ENCODE measurements at places on chromosomes 2 and 18. TPM values are rescaled to one million over a fixed set of nuclear protein-coding genes. Genes with fewer than 3 reads are reported as not detected.
A peak's percentile ranks its signal among the peaks of the same experiment; 100 is the strongest.

MC5R gene
- not detected for total RNA-seq

CXCR1 gene
- total RNA-seq = not detected

TOGARAM2 gene
- total RNA-seq = not detected

CD28 gene
- total RNA-seq = not detected

LYG2 gene
- not detected for total RNA-seq

CEBPZOS gene
- 25.6 TPM for total RNA-seq

STK17B gene
- 21.5 TPM for total RNA-seq

CTAGE1 gene
- total RNA-seq = not detected

SNED1 gene
- 4.2 TPM for total RNA-seq

RAPGEF4 gene
- total RNA-seq = 1.2 TPM

ASB3 gene
- 22.4 TPM for total RNA-seq

HRH4 gene
- not detected for total RNA-seq

ACMSD gene
- total RNA-seq = 3.3 TPM

GRCh38 chr2:199552141-199552540 is 94.4 kb upstream of the SATB2 start:
- no peak for DNase-seq

- DNase-seq = no peak
Observed at GRCh38 chr2:2061091-2061696, 269.9 kb downstream of the MYT1L start.

DNA sequence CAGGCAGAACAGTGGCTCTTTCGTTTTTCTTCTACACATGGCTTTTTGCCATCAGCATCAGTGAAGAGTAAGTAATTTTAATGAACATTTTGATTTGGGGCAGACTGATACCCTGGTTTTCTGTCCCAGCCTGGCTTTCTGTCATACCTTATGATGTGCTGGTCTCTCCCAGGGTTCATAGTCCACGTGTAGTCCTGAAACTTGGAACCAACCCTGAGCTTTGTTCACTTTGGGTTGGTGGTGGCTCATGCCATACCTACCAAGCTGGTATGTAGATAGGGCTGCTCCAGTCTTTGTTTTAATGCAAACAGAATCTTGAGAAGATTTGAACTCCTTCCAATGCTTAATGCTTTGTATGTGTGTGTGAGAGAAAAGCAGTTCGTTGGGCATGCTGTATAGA is 4.9 kb downstream of the COPS7B start:
- no peak for DNase-seq

GRCh38 chr2:121598087-121598486 is 51.2 kb downstream of the CLASP1 start:
- DNase-seq = no peak

DNA sequence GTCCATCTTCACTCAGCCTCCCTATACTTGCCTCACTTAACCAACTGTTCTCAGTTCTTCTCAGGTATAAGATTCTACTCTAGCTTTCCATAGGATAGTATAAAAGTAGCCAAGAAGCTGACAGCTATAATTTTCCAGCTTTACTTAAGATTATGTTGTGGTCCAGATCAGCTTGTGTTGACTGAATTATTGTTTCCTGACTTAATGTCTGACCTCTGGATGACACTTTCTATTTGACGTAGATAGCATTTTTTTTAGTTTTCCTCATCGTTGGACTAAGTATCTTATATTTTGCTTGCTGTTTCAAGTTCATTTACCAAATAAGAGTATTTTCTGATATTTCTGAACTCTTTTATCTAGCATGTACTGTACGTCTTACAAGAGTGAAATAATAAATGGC is 1272.5 kb upstream of the CDH2 start:
- DNase-seq = no peak

- peak; percentile 9 for DNase-seq
Observed at GRCh38 chr2:216149741-216150140, 40.6 kb downstream of the XRCC5 start.

DNA sequence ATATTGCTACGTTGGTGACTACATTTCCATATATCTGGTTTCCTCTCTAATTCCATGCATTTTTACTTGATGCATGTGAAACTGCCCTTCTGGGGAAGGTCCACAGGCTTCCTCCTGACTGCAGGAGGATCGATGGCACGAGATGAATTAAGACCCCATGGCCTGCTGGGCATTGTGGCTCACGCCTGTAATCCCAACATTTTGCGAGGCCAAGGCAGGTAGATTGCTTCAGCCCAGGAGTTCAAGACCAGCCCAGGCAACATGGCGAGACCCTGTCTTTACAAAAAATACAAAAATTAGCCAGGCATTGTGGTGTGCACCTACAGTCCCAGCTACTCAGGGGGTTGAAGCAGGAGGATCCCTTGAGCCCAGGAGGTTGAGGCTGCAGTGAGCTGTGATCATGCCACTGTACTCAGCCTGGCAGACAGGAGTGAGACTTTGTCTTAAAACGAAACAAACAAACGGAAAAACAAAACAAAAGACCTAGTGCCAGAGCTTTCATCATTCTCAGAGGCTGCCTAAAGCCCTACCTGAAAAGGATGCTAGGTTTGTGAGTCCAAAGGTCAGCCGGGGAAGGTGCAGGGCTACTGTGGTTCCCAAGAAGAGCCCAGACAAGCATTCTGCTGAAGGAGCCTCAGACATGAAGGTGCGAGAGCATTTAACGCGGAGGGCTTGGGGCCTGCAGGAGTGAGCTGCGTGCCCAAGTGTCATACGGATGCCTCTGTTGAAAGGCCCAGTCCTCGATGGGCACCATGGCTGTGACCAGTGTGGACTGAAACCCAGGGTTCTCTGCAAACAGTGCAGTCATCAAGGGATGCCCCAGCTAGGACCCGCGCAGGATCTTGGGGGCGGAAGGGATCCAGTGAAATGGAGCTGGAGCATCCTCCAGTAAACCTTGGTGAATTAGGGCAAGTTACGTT is 21.6 kb downstream of the GPR55 start:
- DNase-seq = no peak

DNA sequence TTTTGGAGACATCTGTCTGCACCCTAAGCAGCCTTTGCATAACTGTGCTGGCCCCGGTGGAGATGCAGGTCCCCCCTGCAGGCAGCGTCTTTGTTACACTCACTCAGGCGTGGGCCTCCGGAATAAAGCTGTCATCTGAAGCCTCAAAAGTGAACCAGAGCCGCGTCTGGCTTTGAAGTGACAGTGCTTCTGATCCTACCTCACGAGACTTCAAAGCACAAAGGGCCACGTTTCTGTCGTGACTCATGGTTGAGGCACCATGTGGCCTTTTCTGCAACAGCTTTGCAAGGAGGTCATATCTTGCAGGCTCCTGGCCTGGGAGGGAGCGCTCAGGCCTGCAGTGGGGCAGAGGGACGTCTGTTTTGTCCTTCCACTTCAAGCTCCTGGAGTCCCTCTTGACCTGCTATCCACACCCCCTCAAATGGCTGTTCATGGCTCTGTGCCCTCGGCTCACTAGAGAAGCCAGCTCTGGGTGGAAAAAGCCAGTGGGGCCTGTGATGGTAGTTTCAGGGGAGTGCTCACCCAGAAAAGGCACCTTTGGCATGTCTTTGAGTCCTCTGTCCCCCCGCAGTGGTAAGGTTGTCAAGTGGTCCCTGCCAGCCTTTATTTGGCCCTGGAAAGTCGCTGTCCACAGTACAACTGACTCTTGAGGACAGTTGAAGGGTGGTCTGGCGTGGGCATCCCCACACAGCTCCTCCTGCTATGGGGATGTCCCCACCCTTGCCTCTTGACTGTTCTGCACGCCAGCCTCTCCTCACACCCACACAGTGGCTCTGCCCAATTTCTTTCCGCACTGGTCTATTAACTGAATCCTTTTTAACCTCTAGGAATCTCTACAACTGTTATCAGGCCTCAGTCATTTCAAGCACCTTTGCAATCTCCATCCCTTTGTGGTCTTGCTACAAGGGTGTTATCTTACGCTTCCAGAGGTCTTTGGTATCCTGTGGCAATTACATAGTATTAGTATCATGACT is 19.3 kb downstream of the GPR55 start:
- peak; percentile 6 for DNase-seq

- DNase-seq = no peak
Observed at GRCh38 chr2:84209941-84210340, 249.1 kb downstream of the SUCLG1 start.

GRCh38 chr2:168607992-168608391 is 151.9 kb downstream of the CERS6 start:
- no peak for DNase-seq

DNA sequence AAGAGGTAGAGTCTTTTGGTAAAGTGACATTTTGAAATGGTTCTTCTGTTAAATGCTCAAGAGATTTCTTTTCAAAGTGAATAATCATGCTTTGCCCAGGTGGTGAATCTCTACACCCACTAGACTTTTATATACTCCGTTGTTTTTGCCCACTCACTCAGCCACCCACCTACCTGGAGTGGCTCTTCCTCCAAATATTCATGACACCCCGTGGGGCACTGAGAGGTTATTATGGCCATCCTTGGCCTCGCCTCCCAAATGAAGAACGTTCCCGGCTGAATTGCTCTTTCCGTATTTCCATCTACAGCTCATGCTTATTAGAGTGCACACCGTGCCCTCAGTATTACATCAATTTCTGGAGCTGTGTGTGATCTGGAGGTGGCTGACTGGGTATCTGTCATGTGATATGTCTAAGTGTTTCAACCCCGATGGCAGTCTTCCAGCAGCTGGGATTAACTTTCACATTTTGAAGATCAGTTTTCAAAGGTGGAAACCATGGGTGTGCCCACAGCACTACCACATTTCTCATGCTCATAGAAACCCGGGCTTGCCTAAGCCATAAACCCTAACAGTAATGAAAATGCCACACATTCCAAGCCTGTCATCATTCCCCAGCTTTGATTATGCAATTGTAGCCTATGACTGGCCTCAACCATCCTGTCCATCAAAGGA is 406.6 kb upstream of the MMADHC start:
- DNase-seq = peak; percentile 98

DNA sequence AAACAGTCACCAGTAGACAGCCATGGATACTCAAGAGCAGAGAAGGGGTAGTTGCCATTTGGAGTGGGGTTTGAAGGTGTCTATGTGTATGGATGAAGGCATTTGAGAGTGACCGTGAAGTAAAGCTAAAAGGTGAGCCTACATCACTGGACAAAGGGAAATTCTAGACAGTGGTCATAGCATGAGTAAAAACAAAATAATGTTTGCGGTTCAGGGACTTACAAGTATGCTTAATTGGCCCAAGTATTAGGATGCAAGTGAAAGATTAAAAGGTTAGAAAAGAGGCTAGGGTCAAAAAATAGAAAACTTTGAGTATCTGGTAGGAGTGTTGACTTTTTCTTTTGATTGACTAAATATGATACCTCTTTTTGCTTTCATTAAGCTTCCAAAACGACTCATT is 238.1 kb upstream of the SLC8A1 start:
- peak; percentile 56 for DNase-seq

GRCh38 chr2:160940699-160941098 is 219.5 kb upstream of the TANK start:
- peak; percentile 56 for DNase-seq

- DNase-seq = peak; percentile 86
Observed at GRCh38 chr2:120238728-120239487, 13.7 kb upstream of the RALB start.

- DNase-seq = no peak
Observed at GRCh38 chr2:197628043-197628500, 47.3 kb downstream of the RFTN2 start.

DNA sequence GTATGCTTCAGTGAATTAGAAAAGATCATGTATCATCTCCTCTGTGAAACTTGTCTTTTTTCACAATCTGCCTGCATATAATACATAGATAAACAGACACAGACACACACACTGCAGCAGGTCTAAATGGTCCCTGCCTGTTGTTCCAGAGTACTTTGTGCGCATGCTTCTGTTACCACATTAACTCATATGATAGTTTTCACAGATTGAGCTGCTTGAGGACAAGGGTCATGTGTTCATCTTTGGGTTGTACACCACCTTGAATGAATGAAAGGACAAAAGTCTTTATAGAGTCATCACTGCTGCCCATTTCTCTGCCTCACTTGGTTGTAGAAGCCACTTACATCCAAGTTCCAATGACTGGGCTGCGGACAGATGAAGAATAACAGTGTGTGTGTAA is 72.7 kb upstream of the GLS start:
- DNase-seq = no peak

DNA sequence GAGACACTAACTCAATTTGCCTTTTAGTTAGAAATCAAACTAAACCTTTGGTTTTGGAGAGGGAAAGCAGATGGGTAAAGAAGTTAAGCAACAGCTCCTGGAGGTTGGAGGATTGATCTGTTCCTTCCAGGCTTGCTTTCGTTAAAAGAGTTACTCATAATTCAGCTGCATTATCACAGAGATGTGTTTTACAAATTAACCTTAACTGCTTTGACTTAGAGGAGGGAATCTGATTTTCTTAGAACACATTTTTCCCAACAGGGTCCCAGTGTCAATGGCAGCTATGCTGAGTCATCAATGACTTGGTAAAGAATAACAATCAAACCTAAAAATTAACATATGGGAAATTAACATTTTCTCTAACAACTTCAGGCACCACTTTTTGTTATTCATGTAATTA is 113.4 kb downstream of the COPS8 start:
- peak; percentile 74 for DNase-seq

DNA sequence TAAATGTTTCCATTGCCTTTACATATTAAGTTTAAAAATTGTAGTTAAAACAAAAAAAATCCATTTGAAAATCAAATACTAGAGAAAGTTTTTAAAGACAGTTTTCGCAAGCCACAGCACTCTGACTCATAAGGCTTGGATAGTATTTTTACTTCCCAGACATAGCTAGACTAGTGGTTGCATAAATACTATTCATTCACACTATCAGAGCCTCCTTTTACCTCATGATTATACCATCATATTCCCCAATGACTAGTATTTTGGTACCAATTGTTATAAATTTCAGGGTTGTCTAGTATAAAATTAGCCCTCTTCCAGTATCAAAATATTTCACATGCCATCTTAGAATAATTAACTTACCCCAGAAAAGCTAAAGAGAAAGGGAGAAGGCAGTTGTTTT is 393.5 kb downstream of the ERBB4 start:
- peak; percentile 60 for DNase-seq

DNA sequence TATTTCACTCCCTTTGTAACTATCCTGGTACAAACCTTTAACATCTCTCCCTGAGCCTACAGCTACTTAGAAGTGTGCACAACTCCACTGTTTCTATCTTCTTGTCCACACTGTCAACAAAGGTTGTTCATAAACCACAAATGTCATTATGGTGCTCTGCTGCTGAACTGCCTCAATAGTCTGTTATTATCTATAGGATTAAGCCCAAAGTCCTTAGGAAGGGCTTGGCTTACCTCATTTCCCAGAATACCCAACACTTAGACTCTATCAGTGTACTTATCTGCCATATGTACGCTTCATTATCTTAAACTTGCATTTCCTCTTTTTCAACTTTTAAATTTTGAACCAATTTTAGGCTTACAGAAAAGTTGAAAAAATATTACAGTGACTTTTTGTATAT is 94.2 kb downstream of the HNMT start:
- no peak for DNase-seq

DNA sequence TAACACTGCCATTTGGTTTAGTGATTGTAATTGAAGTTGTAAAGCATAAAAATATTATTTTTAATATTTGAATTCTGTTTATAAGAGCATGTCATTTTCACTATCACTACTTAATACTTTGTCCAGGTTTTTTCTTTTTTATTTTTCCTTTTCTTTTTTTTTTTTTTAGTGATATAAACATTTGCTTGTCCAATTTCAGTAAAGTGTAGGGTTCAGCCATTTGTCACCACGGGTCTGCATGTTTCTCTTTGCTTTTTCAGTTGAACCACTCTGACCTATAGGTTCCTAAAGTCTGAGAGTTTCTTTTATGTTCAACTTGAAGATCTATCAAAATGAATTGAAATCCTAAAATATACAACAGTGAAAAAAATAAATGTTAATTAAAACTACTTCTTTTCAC is 48.5 kb upstream of the SPAG16 start:
- DNase-seq = no peak
